ENCODE measurements at places on chromosomes 5 and 9.

DNA sequence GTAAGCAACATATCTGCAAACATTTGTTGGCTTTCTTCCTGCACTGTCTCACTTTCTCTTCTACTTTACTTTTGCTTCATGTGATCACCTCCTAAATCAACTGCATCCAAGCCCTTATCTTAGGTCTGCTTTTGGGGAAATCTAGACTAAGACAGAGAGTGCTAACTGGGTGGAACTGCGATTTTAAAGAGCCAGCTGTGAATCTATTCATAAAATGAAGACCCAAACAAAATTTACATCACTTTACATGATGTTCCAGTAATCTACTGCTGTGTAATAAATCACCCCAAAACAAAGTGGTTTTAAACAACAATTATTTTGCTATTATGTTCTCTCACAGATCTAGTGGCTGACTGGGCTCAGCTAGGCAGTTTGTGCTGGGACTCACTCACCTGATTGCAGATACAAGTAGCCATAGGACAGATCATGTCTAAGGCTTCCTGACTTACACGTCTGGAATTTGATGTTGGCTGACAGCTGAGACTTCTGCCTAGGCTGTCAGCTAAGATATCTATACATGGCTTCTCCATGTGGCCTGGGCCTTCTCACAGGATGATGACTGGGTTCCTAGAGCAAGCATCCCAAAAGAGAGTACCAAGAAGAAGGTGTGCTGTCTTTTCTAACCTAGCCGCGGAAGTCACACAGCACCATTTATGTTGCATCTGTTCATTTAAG is 145.1 kb upstream of the TBCA start:
- DNase-seq: no peak

GRCh38 chr5:62922191-62922590 is 343.6 kb downstream of the LRRC70 start:
- DNase-seq: no peak

GRCh38 chr5:68303038-68303738 is 87.6 kb downstream of the PIK3R1 start:
- DNase-seq: no peak

DNA sequence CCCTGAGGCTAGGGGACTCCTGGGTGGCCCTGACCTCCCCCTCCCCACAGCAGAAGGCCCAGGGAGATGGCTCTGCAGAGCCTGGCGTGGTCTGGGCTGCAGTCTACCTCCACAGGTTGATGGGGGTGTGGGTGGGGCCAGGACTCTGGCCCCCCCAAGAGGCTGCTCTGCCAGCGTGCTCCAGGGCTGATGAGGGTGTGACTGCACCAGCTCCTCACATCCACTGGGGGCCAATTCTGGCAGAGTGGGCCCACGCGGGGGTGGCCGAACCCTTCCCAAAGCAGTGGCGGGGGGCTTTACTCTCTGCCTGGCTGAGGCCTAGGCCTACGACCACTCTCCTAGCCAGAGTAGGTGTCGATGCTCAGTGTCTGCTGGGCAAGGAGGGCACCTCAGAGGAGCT is 28.0 kb upstream of the UBAC1 start:
- no peak for DNase-seq

DNA sequence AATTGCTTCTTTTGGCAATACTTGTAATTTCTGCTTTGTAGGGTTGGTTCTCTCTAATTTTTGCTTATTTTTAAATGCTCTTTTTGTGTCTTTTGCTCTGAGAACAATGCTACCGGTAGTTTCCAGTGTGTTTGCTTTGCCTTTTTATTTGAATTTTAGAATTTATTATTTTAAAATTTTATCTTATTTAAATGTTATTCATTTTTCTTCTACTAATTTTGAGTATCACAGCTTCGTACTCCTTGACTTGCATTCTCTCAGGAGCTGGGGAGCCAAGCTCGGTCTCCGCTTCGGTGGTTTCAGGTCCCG is 45.9 kb downstream of the ANXA2R start:
- no peak for DNase-seq

GRCh38 chr5:73282383-73282782 is 109.4 kb downstream of the TMEM174 start:
- DNase-seq: no peak

DNA sequence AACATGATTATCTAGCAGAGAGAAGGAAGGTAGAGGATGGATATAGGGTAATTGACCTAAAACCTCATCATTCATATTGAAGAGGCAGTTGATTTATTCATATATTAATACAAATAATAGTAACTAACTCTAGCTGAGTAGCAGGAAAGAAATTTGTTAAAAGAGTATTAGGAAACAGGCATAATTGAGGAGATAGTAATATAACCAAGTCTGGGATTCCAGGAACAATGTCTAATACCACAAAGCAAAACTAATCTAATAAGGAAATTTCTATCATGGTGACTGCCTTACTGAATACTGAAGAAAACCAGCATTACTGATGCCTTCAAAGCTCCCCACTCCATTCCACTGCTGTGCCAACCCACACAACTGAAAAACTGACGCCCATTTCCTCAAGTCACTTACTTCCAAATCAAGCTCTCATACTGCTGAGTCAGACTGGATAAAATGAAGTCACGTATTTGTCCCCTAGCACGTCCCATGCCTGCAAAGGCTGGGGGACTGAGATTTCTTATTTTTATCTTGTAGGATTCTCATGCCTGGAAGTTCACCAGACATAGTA is 153.9 kb downstream of the SMC2 start:
- DNase-seq: no peak

DNA sequence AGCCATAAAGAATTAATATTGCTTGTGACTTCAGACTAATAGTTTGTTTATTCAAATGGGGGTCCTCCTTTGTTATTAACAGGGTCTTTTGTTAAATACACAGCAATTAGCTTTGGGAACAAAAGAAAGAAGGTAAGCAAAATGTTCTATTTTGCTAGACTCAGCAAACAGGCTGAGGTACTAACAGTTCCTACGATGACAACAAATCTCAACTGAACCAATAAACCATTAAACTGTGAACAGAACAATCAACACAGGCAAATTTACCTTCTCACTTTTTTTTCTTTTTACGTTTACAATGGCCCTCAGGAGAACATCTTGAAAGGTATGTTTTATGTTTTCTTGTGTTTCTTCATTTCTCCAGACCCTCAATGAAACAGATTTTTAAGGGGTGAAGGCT is 207.2 kb downstream of the NFIB start:
- DNase-seq: no peak

- no peak for DNase-seq
Measured at GRCh38 chr9:97668485-97668884, 28.7 kb downstream of the XPA start.

GRCh38 chr5:170523142-170523551 is 19.3 kb downstream of the KCNIP1 start:
- DNase-seq: no peak

DNA sequence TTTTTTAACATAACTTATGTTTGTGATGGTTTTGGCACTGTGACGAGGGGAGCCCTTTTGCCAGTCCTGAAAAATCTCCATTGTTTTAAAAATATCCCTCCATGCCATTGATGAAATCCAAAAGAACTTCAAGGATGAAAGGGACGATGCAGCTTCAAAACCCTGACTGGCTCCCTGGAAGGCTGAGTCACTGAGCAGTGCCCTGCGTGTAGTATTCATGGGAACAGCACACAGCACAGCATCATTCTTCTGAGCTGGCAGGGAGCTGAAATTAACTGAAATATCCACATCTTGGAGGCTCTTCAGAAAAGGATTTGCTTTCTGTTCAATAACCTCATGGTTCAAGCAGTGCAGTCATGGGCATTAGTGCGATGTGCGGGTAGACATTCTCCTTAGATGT is 29.7 kb downstream of the PDE4D start:
- DNase-seq: no peak

- no peak for DNase-seq
Measured at GRCh38 chr5:113809626-113810025, 296.1 kb downstream of the YTHDC2 start.

- DNase-seq: no peak
Measured at GRCh38 chr5:134538296-134538695, 12.8 kb downstream of the JADE2 start.

DNA sequence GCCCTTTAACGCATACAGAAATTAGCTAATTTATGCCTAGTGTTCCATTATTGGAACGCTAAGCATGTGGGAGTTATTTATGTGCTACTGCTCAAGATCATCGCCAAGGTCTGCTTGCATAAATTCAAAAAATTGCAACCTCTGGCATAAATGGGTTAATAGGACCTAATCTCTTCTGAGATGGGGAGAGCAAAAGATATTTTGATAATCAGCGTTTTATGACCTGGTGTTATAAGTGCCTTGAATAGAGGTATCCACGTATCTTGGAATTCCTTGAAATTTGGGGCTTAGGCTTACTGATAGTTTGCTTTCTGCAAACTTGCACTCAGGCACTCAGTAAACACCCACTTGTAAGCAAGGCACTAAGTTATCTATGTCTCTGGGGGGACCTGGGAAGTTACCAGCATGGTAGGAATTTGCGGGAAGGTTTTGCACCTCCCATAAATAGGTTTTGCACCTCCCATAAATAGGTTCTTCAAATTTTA is 1.8 kb downstream of the SUB1 start:
- DNase-seq: no peak

GRCh38 chr9:12712532-12712931 is 19.3 kb downstream of the TYRP1 start:
- DNase-seq: no peak

GRCh38 chr5:81006231-81006630 is 46.1 kb downstream of the RASGRF2 start:
- no peak for DNase-seq

GRCh38 chr5:36242534-36243485 is 1.1 kb upstream of the NADK2 start:
- DNase-seq: peak; percentile 52

DNA sequence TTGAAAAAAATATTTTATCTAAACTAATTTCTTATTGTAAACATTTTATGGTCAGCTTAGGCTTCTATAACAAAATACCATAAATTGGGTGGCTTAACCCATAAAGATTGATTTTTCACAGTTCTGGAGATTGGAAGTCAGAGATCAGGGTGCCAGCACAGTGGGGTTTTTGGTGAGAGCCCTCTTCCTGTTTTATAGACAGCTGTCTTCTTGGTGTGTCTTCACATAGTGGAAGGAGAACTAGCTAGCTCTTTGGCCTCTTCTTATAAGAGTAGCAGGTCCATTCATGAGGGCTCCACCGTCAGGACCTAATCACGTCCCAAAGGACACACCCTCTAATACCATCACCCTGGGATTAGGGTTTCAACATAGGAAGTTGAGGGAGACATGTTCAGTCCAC is 26.6 kb downstream of the OTULINL start:
- DNase-seq: no peak

DNA sequence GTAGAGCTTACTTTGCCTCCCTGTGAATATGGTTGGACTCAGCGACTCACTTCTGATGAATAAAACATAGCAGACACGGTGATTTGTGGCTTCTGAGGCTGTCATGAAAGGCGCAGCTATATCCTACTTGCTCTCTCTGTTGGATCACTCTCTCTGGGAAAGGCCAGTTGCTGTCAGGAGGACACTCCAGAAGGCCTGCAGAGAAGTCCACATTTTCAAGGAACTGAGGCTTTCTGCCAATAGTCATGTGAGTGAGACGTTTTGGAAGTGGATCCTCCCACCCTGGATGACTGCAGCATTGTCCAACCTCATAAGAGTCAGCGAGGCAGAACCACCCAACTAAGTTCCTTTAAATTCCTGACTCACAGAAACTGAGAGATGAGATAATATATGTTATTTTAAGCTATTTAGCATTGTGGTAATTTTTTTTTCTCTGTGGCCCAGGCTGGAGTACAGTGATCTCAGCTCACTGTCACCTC is 156.0 kb upstream of the MAST4 start:
- no peak for DNase-seq

DNA sequence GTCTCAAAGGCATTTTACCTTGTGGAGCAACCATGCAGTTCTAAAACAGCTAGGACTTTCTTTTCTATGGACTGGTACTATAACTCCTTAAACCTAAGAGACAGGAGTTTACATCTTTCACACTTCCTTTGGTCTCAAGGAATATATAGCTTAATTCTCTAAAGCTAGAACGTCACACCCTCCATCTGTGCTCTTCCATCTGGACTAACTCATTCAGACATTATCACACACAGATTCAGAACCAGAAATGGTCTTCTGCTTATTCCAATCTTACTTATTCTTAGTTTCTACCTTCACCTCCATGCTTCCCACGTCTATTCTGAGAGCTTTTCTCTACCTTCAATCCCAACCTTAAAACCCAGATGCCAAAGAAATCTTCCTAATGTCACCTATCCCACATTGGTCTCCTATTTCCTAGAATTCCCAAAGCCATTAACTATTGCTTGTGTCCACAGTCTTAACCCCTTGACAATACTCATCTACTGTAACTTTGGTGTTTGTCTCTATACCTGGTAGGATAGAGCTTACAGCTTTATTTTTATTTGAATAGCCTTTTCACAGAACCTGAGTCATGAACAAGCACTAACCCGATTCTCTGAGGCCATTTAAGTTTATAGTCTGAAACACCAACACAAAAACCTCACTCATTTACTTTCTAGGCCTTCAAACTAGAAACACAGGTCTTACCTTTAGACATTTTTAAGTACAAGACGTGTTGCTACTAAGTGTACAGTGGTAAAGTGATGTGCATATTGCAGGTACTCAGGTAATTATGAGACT is 22.8 kb downstream of the CSNK1A1 start:
- no peak for DNase-seq

GRCh38 chr5:9474219-9475002 is 71.5 kb downstream of the SEMA5A start:
- no peak for DNase-seq

GRCh38 chr5:170411100-170411499 is 21.9 kb upstream of the KCNMB1 start:
- no peak for DNase-seq
